RWPE2 (cell line): ENCODE measurements at places on chromosomes 5 and 9.

DNA sequence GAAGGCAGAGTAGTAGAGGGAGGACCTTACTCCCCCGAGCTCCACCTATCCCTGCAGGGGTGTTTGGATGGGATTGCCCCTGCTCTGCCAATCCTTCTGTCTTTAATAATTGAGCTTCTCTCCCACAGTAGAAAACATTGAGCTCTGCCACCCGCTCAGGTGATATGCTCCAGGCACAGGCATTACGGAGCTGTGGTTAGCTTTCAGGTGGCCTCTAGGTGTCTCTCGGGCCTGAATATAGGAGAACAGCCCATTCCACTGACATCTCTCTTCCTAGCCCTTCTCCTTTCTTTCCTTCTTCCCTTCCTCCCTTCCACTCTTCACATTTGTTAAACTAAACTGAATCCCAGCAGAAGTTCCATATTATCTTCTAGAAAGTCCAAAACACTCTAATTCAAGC is 203.4 kb downstream of the SYK start:
- DNase-seq = no peak

- DNase-seq = no peak
Observed at GRCh38 chr9:111412280-111412679, 71.9 kb downstream of the ECPAS start.

DNA sequence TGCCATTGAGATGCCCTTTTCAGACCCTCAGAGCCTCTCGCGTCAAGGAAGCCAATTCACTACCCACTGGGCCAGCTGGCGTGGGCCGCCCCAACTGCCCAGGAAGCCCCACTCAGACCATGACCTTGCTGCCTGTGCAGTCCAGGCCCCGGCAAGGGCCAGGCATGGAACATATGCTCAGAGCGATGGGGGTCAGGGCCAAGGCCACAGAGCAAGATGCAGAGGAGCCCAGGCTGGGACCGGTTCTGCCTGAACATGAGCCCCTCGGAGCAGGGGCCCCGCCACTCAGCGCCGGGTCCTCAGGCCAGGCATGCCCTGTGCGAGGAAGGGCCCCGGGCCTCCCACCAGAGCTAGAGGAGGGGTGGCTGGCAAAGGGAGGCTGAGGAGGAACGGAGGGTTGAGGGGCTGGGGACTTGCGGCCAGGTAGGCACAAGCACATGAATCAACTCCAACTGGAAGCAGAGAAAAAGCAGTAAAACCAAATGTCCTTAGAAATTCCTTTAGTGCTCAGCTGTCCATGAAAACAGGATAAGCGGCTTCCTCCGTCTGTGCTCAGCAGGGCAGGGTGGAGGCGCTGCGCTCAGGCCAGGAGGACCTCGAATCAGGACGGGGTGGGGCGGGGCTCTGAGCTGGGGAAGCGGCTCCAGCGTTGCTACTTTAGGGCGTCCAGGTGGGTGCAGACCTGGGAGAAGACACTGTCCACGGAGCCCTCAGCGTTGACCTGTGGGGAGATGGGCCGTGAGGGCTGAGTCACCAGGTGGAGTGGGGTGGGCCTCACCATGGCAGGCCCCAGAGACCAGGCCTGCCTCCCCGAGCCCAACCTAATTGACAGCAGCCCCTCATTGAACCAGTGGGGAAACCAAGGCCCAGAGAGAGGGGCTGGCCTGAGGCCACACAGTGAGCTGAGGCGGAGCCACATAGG is 9.9 kb downstream of the AK1 start:
- no peak for DNase-seq

DNA sequence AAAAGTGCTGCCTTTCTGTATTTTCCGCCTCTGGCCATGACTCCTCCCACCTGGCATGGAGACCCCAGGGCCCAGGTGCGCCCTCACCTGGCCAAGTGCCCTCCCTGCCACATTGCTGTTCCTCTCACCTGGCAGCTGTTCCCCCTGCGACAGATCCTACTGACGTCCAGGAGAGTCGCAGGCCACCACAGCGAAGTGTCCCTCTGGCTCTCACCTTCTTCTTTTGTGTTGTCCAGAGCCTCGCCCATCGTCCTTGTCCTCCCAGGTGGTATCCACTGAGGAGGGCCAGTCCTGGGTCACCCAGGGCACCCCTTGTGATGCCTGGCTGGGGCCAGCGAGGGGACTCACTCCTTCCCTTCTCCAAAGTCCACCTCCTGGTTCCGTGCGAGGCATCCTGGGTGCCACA is 2.6 kb downstream of the NKD2 start:
- DNase-seq = peak; percentile 64

DNA sequence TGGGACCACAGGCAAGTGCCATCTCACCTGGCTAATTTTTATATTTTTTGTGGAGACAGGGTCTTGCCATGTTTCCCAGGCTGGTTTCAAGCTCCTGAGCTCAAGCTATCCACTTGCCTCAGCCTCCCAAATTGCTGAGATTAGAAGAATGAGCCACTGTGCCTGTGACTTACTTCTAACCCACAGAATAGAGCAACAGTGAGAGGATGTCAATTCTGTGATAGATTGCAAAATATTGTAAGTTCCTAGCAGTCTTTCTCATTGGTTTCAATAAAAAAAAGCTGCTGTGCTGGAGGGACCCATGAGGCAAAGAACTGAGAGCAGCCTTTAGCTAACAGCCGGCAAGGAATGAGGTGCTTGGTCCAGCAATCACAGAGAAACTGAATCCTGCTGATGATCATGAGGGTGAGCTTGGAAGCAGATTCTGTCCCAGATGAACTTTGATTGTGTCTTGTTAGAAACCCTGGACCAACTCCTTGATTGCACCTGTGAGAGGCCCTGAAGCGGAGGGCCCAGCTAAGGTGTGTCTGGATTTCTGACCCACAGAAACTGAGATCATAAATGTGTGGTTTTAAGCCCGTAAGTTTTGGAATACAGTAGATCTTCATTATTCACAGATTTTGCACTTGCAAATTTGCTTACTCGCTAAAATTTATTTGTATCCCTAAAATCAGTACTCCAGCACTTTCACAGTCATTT is 149.7 kb downstream of the GCNT1 start:
- DNase-seq = no peak

DNA sequence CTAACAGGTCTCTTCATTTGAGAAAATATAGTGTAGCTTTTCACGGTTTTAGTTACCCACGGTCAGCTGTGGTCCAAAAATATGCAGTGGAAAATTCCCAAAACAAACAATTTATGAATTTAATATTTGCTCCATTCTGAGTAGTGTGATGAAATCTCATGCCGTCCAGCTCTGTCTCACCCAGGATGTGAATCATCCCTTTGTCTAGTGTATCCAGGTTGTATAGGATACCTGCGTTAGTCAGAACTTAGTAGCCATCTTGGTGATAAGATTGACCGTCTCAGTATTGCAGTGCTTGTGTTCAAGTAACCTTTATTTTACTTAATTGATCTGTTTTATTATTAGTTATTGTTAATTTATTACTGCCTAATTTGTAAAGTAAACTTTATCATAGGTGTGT is 41.1 kb downstream of the NDUFS4 start:
- DNase-seq = peak; percentile 71

DNA sequence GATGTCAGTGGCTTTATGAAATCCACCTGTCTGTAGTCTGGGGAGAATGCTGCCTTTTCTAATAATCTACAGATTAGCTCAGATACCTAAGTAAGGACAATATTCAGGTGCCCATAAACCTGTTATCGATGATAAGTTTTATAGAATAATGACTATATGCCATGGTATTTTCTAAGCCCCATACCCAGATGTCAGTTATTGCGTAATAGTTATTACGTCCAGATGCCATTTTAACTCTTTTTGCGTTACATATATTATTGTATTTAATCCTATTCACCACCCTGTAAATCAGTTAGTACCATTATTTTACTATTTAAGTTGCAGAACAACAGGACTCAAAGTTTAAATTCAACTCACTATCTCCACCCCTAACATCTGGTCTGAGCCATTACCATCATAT is 1343.9 kb upstream of the ACO1 start:
- DNase-seq = no peak

DNA sequence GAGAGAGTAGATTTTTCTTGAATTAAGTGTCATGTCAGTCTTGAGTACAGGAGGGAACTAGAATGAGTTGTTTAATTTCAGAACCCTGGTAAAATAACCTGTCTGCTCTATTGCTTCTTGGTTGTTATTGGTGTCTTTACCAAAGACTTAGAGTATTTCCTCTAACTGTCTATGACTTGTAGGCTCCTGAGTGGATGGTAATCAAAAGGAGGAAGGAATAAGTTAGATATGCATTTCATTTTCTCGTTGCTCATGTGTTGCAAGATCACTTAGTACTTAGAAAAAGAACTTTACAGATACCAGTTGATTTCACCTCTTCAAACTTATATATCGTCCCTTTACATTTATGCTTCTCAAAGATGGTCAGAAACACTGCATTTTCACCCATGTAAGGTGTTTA is 31.1 kb downstream of the UHRF2 start:
- DNase-seq = no peak
